CD4-positive, alpha-beta T cell treated with Interleukin-2 at 100 ng/mL for 4 hours (primary cell): ENCODE measurements at places on chromosomes 2 and 18.

DNA sequence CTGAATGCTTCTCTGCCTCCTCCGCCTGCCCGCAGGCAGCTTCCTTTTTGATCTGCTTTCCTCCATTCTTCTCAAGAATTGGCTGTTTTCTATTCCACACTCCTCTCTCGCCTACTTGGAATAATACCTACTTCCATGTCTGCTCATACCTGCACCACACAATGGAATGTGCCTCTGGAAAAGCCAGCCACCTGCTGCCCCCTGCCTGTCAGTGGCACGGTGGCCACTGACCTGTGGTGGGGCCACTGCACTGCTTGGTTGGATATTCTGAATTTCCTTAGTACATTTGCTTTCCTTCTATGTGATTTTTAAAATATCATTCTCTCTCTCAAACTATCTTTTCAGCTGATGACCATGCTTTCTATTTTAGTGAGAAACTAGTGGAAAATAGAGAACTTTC lies 406.9 kb downstream of the DCDC2C start:
- no peak for DNase-seq

DNA sequence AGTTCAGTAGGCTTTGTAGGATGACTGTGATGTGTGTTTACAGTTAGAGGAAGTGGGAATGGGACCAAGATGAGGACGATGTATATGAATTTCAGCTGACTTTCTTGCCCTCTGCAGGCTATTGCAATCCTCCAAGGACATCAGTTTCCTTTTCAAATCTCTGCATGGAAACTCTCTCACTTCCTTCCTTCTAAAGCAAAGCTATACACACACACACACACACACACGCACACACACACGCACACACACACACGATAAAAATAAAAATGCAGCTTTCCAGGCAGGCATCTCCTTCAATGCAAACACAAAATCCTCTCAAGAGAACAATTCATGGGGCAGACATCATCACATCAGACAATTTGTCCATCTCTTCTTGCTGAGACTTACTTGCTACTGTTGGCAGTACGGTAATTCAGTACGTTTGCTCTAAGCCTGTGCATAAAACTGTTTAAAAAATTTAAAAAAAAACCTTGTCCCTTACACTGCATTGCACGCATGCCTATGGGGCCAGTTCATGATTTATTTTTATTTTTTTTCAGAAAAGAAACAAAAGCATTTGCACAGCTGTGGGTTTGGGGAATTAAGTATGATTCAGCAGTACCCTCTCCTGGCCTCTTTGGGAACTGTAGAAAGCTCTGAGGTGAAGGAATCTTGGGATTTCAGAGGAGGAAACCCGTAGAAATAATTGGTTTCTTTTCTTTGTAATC lies 27.1 kb upstream of the ICOS start:
- peak; percentile 48 for DNase-seq

- no peak for DNase-seq
These were observed 691.4 kb downstream of the CPS1 start for GRCh38 chr2:211247751-211248150.

- DNase-seq = peak; percentile 52
These were observed 8.6 kb upstream of the RNF152 start for GRCh38 chr18:61901323-61901986.

- peak; percentile 66 for DNase-seq
These were observed 697 bp downstream of the KCMF1 start for GRCh38 chr2:84971510-84972206.

DNA sequence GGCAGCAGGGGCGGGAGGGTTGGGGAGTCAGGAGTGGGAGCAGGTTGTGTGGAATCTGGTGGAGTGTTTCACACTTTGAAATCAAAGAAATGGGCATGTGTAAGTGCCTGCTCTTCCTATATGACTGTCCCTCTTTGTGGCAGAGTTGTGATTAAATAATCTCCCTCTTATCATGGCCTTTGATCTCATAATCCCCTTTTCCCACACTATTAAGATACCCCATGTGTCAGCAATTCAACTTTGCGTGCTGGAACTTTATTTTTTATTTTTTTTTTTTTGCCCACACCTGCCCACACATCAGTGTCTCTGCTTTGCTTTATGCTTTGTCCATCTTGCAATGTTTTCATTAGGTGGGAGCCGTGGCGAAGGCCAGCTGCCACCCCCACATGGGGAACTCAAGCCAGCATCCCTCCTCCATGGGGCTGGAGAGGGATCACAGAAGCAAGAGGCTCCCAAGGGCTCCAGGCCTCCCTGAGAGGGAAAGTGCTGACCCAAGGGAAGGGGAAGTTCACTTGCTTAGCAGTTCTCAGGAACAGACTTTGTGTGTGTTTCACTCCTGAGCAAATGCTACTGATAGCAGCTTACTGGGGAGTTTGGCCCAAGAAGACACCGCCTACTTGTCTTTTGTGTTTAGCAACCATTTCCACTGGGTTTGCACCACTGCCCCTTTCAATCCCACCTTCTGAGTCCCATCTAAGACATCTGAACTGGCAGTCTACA lies 243.4 kb downstream of the BCL11A start:
- DNase-seq = no peak

DNA sequence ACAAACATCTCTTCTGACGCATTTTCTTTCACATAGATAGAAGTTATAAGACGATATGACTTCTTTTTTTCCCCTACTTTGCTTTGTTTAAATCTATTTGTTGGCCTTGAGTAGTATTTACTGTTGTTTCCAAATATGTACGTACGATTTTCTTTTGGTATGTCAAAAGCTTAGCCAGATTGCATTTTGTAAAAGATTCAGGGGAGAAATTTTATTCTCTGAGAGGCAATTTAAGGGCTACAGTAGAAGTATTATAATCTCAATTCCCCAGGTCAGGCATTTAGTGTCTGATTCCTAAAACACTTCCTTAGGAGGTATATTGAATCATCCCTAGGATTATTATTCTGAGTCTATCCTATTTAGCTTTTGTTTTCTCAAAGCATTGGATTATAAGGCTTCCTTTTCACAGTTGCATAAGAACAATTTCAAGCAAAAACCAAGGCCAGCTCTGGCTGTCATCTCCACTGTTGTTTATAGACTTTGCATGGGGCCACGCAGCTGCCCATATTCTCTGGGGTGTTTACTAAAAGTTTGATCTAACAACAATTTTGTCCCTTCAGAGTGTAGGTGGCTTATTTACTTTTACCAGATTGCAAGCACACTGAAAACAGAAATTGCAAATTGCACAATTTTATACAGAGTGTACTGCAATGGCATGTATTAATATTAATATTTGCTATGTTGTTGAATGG lies 33.6 kb upstream of the GCG start:
- no peak for DNase-seq
